ENCODE measurements at places on chromosomes 1 and 21.

- DNase-seq, result no peak
Measured at GRCh38 chr1:214031267-214031650, 43.5 kb downstream of the PROX1 start.

DNA sequence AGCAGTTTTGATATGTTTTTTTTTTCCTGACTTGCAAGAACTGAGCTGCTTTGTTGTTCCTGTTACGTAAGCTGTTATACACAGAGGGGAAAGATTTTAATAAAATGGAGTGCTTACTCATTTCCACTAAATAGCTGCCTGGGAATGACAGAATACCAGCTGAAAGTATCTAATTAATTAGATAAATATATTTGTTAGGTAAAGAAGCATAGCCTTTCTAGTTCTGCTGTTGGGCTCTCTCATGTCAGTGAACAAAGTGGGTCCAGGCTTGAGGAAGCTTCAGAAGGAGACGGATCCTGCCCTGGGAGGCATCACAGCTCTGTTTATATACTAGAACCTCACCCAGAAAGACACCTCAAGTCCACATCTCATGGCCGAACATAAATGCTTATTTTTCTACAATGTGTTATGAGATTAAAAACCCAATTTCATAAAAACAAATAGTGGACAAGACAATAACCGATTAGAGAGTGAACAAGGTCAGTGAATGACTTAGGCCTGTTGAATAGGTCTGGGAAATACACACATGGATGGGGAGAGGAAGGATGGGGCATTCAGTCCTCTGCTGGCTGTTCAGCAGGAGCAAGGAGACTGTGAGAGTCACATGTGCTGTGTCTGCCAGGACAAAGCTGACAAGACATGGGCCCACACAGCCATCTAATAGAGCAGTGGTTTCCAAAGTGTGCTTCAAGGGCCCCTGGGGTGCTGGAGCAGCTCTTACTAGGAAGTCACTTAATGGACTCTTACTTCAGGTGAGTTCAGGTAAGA, 20.6 kb downstream of the TRAF5 start:
- no peak for DNase-seq

DNA sequence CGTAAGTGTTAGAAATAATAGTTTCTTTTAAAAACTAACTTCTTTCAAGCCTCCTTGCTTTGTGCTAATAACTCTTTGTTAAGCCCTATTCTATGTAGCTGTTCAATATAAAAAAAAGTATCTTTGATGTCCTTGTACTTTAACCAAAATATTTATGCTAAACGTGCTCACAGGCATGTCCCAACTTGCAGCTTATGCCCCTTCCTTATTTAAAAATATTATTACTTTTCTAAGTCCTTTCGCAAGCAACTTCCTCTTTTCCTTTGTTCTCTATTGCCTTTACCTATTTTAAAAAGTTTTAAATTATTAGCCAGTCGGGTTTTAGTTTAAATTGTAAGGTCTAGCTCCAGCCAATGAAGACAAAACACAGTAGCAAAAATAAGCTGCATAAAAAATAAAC, 43.4 kb upstream of the NBPF3 start:
- no peak for DNase-seq

GRCh38 chr1:231161667-231162296, at the start of gene TRIM67:
TSS of gene TRIM67 (plus strand) at chr1:231162058. CDS start at chr1:231162970, 912 bp downstream.
- DNase-seq, result no peak

DNA sequence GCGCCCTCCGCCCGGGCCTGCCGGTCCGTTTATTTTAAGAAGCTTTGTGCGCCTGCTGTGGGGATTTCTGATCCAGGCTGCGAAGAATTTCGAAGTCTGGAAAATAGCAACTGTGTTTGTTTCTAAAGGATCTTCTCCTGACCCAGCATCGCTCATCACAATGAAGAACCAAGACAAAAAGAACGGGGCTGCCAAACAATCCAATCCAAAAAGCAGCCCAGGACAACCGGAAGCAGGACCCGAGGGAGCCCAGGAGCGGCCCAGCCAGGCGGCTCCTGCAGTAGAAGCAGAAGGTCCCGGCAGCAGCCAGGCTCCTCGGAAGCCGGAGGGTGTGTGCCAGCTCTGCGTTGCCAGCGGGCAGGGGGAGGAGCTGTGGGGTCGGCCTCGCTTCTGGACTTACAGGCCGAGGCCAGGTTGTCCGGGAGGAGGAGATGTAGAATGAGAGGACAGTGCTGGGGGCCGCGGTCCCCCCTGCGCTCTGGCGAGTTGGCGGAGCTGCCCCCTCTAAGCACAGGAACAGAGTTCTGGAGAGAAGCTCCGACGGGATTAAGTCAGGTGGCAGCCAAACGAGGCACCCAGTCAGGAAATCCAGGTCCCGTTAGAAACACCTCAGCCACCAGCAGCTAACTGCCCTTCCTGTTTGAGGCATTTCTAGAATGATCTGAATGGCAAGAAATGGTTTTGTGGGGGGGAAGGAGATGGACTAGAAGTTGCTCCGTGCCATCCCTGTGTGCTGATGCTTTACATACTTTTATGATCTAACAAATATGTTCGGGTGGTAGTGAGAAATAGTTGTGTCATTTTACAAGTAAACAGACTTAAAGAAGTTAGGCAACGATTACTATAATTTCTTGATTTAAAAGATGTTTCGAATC, 948 bp downstream of the TXLNA start:
- no peak for DNase-seq
